ENCODE measurements at places on chromosomes 3 and 15.

GRCh38 chr3:124688581-124689454 is 41.4 kb upstream of the UMPS start:
- peak; percentile 81 for DNase-seq

DNA sequence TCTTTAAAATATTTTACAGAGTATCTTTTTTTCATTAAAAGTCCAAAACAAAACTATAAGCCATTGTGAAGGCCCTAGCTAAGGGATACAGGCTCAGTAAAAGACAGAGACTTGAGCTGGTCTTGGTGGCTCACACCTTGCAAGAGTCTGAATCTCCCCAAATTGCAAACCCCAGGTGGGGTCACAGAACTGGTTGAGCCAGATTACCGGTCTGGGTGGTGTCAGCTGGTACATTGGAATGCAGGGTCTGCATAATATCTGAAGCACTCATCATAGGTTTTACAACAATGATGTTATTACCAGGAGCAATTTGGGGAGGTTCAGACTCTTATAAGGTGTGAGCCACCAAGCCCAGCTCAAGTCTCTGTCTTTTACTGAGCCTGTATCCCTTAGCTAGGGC is 201.2 kb upstream of the ARPP21 start:
- DNase-seq: no peak

DNA sequence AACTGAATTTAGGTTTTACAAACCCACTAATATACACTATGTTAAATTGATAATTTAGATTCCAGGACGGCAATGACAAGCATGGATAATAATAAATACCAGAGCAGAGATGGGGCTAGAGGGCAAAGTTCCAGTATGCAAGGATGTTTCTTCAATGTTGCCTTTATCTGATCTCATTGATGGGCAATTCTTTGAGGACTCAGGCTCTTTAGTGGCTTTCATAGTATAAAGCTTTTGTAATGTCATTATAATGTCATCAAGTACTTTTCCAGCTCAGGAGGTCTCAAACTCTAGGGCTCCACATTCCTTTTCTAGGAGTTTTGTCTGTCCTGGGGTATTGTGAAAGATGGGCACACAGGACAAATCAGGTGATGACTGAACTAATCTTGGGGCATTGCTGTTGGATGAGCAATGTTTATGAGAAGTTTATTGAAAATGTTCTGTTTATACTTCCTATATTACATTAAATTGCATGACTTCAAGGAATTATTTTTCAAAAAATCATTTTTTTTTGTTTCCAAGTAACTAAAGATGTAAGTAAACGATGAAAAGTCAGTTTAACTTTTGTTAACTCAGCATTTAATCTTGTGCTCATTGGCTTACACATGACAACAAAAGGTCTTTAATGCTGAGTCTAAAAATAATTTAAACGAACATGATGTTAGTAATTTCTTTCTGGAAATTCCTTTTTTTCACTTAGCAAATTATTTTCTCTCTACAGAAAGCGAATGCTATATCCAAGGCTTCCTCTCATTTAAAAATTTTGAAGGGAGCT is 116.4 kb downstream of the OXSM start:
- DNase-seq: no peak

- DNase-seq: no peak
Observed at GRCh38 chr15:78640527-78641101, 396 bp downstream of the CHRNB4 start.

GRCh38 chr15:45448066-45448915 is 69.9 kb upstream of the GATM start:
- peak; percentile 14 for DNase-seq

DNA sequence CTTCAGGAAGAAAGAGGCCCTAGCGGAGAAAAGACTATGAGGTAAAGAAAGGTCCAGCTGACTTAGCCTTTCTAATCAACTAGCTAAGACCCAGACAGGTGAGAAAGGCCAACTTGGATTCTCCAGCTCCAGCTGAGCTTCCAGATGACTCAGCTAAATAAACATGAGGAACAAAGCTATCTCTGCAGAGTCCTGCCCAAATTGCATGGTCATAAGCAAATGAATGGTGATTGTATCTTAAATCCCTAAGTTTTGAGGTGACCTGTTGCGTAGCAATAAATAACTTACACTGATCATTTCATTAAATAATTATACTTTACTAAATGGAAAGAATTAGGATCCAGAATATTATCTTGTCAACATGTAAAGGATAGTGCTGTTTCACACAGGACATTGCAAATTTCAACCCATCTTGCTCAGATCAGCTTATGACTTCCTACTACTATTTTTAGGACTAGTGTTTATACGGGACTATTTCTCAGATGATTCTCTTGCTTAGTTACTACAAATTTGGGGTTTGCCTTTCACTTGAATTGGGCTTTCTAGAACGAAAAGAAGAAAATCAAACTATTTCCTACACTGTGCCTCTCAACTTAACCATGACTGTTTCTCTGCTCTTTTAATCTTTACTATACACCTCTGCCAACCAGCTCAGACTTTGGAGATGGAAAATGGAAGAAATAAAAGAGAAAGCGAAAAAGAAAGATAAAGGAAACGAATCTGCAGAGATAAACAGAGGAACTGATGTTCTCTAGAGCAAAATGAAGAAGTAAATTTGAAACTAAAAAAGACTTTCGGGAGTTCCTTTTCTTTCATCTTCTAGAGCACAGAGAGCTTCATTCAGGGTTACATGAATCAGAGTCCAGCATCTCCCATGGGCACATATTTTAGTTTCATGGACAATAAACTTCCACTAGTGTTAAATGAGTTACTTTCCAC is 6.6 kb upstream of the ADGRG7 start:
- DNase-seq: no peak

GRCh38 chr3:50246517-50246954 is 10.5 kb downstream of the GNAI2 start:
- DNase-seq: peak; percentile 86

DNA sequence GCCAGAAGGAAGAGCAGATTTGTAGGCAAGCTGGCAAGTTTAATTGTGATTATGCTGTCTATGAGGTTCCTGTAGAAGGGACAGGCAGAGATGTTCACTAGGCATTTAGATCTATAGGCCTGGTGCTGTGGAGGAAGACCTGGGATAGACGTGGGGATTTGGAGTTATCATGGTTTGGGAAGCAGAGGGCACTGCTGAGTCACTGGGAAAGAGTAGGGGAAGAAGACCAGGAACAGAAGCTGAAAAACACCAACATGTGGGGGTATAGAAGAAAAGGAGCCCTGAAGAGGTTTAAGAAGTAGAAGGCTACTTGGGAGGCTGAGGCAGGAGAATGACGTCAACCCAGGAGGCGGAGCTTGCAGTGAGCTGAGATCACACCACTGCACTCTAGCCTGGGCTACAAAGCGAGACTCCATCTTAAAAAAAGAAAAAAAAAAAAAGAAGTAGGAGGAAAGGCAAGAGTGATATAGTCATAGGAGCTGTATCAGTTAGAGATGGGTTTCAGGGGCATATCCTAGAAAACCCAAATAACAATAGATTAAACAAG is 19.3 kb downstream of the GRK7 start:
- no peak for DNase-seq

Measured in stimulated activated naive CD8-positive, alpha-beta T cell treated with anti-CD3 and anti-CD28 coated beads, Interleukin-15, Interleukin-2, amounts not matched to agents 100 U/mL and 50 U/mL, for 24 hours (primary cell).